ENCODE measurements at places on chromosomes 2 and 18.

DNA sequence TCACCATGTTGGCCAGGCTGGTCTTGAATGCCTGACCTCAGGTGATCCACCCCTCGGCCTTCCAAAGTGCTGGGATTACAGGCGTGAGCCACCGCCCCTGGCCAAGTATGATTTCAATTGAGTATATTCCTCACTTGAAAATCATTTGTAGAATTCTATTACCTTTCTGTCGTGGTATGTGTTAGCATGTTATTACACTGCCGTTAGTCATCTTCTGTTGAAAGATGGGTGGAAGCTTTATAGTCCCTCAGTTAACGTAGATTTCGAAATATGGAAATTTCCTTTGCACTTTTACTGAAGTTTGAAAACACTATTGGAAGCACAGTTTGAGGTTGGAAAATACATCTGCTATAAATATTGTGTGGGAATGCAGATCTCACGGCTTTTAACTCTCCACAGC, 14.7 kb downstream of the NIFK start:
- H3K27me3 ChIP-seq: no peaks in the 10 kb centered on the region
- no peak overlapping the region for H3K4me3 ChIP-seq
- no peaks in the 10 kb centered on the region for H3K4me1 ChIP-seq

DNA sequence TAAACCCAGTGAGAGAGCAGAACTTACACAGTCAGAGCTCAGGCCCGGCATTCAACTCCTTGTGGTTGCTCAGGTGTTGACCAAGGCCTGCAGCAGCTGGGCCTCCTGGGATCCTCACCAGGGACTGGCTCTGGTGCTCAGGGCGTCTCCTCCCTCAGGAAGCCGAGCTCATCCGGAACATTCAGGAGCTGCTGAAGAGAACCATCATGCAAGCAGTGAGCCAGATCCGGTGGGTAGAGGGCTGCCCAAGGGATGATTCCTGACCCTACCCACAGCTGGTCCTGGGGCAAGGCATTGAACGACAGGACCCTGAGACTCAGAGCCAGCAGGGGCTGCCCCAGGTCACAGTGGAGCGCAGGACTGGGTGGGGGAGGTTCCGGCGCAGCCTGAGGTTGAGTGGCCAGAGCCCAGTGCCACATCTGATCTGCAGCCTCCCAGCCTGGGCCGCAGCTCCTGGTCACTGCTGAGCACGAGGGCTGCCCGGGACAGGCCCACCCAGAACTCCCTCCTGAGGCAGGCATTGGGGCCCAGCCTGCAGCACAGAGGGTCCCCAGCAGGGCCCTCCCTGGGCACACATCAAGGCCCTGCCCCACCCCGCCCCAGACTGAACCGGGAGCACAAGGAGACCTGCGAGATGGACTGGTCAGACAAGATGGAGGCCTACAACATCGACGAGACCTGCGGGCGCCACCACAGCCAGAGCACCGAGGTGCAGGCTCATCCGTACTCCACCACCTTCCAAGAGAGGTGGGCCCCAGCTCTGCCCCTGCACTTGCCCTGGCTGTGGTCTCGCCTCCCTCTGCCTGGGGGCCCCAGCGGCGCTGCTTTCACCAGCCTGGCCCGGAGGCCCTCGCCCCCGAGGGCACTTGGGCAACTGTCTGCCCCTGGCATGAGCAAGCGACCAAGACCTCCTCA, 2.4 kb downstream of the TEKT4 start:
- no peaks in the 10 kb centered on the region for H3K27me3 ChIP-seq
- H3K27ac ChIP-seq: no peak overlapping the region
- no peaks in the 10 kb centered on the region for H3K36me3 ChIP-seq
- no peak for DNase-seq
- no peak overlapping the region for H3K4me3 ChIP-seq

GRCh38 chr18:77052983-77053309, 79.6 kb downstream of the MBP start:
- no peak overlapping the region for H3K4me3 ChIP-seq
- no peaks in the 10 kb centered on the region for H3K27me3 ChIP-seq

DNA sequence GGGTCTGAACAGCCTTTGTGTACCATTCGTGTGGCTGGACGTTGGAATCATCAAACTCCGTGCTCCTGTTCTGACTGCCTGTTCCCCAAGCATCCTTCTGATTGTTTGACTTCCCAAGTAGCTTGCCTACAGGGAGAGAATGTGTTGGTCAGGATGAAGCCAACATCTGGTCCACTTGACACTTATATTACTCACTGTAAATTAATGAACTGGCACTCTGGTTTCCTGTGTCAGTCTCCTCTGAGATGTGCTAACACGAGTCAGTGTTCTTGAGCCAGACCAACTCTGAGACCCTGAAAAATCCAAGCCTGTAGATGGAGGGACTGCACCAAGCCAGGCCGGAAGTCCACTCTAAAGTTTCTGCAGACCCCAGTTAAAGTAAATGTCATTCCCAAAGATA, 440.9 kb downstream of the ZNF516 start:
- no peak for DNase-seq
- H3K36me3 ChIP-seq: no peaks in the 10 kb centered on the region
- H3K27ac ChIP-seq: no peak overlapping the region
- H3K4me1 ChIP-seq: no peaks in the 10 kb centered on the region
- no peaks in the 10 kb centered on the region for H3K27me3 ChIP-seq

DNA sequence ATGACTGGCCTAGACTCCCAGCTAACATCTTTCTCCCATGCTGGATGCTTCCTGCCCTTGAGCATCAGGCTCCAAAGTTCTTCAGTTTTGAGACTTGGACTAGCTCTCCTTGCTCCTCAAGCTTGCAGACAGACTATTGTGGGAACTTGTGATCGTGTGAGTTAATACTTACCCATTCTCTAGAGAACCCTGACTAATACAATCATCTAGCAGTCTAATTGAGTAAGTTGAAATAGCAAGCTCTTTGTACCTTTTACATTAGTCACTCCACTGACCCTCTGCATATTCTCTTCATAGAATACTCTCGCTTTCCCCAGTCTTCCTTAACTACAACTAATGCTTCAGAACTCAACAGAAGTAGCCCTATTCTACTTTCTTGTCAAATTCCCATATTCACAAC, 434.6 kb upstream of the NXPH2 start:
- no peaks in the 10 kb centered on the region for H3K4me1 ChIP-seq
- H3K27ac ChIP-seq: no peak overlapping the region
- no peak overlapping the region for H3K4me3 ChIP-seq
- H3K27me3 ChIP-seq: no peaks in the 10 kb centered on the region
- no peak for DNase-seq
